AG20443 (cell line): ENCODE measurements at places on chromosomes 7 and 10.
A peak's percentile ranks its signal among the peaks of the same experiment; 100 is the strongest.

DNA sequence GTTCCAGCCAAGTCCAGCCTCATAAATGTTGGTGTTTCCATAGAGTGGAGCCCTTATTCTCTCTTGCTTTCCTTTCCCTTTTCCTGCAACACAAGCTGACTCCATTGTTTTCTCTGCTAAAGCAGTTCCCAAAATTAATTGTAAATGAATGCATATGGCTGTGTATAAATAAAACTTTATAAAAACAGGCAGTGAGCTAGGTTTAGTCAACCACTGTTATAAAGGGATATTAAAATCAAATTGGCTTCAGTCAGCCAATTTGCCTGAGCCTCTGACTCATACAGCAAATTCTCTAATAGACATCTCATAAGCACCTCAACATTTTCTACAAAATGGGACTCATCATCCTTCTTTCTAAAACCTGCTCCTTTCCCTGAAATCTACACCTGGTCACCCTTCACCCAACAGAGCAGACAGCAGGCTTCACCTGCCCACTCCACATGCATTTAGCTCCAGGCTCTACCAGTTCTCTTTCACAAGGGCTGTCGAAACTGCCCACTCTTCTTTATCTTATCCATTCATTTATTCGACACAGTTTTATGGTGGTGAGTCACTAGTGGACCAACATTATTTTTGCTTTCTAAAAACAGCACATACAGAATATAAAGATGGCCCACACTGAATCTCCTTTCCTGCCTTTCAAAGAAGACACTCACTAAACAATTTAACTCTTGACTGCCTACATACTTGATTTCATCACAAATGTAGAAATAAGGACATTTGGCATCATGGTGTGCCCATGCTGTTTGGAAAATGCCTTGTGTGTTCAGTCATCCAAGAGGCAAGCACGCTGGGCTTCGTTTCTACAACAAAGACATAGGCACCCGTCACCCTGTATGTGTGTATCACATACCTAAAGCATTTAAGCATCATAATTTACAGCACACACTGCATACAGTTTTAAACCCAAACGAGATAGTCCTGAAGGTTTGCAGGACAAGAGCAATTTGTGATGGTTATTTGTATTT lies 74.6 kb upstream of the C7orf33 start:
- no peak for DNase-seq

- peak; percentile 60 for DNase-seq
Observed at GRCh38 chr10:62577666-62578291, 203.6 kb downstream of the ZNF365 start.

DNA sequence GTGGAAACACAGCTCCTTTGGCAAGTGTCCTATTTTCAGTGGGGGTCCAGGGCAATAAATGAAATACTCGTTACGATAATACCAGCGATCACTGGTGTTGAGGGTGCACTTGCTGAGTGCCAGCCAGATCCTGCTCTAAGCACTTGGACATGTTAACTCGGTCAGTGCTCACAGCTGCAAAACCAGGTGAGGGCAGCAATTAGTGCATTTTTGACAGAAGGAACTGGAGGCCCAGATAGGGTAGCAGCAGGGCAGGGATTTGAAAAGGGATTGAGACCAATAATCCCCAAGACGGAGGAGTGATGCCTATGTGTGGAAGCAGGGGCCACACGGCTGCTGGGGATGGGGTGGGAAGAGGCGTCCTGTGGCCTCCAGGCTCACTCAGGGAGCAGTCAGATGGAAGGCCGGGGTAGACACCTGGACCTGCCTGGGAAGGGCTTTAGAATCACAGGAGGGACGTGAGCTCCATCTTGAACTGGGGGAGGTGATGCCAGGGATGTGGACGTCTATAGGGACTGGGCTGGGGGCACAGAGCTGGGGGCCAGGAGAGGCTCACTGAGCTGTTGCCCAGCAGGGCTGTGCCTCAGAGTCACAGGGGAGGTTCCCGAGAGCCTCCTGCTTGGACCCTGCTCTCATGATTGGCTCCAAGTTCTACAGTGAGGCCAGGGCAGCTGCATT lies 14.3 kb downstream of the PTPRE start:
- DNase-seq, result no peak

DNA sequence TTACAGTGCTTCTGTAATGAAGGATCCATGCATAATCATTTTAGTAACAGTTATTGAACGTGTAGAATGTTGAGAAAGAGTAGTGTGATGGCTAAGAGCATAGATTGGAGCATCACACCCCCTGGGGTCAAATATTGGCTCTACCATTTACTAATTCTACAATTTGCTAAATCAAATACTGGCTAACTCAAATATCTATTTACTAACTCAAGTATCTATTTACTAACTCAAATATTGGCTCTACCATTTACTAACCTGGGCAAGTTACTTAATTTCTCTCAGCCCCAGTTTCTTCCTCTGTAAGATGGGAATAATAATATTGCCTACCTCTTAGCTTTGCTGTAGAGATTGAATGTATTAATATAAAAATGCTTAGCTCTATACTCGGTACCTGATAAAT lies 64.0 kb downstream of the CDK14 start:
- DNase-seq, result no peak

- DNase-seq, result no peak
Observed at GRCh38 chr10:59012839-59013238, 163.6 kb upstream of the PHYHIPL start.

- no peak for DNase-seq
Observed at GRCh38 chr7:24978843-24979469, 1.0 kb downstream of the OSBPL3 start.

- no peak for DNase-seq
Observed at GRCh38 chr7:51356849-51357516, 40.4 kb upstream of the COBL start.

- peak; percentile 51 for DNase-seq
Observed at GRCh38 chr7:92778972-92779371, 57.4 kb downstream of the CDK6 start.

- DNase-seq, result no peak
Observed at GRCh38 chr7:147044941-147045340, 928.3 kb downstream of the CNTNAP2 start.

DNA sequence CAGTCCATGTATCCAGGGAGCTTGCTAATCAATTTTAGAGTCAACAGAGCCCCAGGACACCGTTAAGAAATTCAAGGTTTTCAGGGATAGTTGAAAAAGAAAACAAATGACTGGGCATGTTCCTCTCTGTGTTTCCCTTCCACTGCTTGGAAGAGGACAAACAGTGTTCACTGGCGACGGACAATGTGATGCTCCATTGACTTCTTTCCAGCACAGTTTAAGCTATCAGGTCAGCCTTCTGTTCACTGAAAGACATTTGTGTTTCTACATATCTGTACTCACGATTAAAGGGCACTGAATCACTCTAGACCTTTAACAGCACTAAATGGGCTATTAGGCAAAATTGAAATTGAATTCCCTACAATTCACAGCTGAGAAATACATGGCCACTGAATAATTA lies 123.6 kb downstream of the RNLS start:
- DNase-seq, result no peak

GRCh38 chr10:73131301-73131700 lies 21.0 kb downstream of the NUDT13 start:
- DNase-seq, result no peak

GRCh38 chr10:126783806-126784557 lies 113.5 kb upstream of the C10orf90 start:
- DNase-seq, result no peak

DNA sequence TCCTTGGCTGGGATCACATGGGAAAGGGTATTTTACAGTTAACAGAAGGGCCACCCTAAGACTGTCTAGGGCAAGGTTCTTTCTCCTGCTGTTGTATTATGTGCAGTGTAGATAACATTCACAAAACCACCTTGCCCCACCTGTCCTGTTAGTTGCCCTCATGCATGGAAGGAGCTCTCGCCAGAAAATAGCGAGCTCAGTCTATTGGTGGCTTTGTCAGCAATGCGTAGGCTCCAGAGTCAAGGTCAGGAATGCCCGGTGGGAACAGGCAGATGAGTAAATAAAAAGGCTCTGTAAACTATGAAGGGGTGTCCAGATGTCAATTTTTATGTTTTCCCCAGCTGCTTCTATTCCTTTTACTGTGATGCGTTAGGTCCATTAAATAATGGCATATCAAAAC lies 107.1 kb upstream of the WDR11 start:
- no peak for DNase-seq
